ENCODE measurements at places on chromosomes 2 and 18.
A peak's percentile ranks its signal among the peaks of the same experiment; 100 is the strongest.

DNA sequence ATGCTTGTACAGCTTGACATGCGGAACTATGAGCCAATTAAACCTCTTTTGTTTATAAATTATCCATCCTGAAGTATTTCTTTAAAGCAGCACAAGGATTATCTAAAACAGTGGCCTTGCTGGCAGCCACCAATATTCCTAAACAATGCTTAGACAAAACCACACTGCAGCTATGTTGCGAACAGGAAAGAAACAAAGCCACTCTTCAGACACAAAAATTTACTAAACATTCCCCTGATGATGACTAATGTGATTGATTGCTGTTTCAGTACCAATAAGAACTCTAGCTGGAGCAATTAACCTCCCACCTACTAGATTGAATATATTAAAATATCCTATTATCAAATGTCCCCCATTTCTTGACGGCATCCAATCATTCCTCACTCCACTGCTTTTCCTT is 325.8 kb upstream of the REG3G start:
- DNase-seq: peak; percentile 25

DNA sequence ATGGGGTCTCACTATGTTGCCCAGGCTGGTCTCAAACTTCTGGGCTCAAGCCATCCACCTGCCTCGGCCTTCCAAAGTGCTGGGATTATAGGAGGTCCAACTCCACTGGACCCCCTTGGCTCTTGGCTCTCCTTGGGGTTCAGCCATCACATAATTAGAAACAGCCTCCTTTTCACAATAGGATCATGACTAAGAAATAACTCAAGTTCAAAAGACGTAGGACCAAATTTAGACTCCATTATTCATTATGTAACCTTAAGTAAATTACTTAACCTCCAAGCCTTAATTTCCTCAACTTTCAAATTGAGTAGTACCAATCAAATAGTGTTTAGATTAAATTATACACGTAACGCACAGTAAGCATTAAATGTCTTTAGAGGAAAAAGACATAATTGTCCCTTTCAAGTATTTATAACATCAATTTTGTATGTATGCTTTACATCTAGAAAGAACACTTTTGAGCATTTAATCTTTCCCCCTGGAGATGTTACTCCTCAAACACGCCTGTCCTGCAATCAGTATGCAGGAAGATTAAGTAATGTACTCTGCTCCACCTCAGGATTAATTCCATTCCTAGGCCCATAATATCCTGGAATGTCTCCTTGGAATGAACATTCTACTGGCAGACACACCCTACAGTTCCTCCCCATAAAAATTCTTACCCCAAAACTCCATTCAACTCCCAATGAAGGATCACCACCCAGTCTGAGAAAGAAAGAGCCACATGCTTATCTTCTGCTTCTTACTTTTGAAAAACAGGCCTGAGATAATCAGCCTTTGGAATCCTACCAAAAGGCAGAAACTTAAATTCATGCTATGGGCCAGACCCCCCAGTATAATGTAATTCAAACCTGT is 49.1 kb downstream of the COBLL1 start:
- no peak for DNase-seq

- no peak for DNase-seq
Measured at GRCh38 chr2:11588228-11589110, 54.6 kb downstream of the GREB1 start.

- DNase-seq: no peak
Measured at GRCh38 chr18:12803069-12803936, 80.7 kb downstream of the PTPN2 start.

GRCh38 chr2:77484026-77484425 is 38.1 kb downstream of the LRRTM4 start:
- DNase-seq: no peak

DNA sequence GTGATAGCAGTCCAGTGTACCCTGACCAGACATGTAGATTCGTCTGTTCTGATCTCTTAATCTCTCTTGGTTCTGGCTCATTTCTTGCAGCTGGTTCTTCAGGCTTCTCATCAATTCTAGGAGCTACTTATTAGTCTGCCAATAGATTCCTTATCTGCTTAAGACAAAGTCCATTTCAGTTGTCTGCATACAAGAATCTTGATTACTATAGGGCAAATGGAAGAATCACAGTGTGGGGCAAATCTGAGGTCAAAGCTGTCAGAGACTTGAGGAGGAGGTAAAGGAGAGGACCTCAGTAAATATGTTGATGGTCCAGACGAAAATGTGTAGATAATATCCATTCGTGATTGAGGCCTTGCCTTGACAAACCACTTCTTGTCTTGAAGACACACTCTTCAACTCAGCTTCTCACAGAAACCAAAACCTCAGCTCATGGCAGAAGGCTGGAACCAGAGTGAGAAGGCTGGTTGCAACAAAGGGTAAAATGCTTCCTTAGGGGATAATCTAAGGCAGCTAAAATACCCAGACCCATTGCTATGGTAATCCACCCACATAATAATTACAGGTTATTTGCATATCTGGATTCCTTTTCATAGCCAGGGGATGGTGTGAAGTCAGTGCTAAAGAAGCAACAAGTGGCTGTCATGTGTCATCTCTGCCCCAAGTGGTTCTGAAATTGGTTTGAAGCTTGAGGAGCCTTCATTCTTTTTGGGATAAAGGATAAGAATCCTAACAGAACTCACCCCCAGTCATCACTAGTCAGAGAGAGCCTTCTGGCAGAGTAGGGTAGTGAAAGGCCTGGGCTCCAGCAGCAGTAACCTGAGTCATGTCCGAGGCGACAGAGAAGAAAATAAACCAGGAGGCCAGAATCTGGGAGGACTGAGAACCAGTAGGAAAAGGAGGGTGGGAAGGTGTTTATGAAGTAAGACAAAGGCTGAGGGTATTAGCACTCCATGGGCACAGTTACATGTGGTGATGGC is 29.2 kb upstream of the PELI1 start:
- no peak for DNase-seq

GRCh38 chr2:12120281-12121150 is 374.1 kb downstream of the LPIN1 start:
- peak; percentile 20 for DNase-seq

- DNase-seq: no peak
Measured at GRCh38 chr2:136796339-136796738, 31.0 kb downstream of the THSD7B start.

DNA sequence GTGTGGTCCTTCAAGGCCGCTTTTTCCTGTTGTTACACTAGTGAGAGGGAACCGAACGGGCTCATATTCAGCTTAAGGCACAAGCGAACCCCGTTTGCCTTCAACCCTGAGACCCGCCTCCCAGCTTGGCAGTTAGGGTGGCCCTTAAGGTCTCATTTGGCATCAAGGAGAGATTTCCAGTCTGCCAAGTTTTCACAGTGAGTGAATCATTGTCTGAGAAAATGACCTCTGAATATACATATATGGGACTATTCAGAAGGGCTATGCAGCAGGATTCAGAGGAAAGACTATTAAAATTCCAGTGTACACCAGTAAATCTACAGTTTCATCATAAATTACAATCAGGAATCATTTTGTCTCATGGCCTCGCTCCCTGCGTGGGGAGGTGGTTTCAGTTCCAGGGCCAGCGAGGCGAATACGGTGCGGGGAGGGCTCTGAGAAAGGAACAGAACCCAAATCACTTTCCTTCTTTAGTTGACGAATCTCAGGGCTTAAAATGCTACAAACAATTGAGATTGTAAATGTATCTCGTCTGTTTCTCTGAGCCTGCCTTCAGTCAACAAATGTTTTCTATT is 231.4 kb downstream of the FAM210A start:
- DNase-seq: no peak

DNA sequence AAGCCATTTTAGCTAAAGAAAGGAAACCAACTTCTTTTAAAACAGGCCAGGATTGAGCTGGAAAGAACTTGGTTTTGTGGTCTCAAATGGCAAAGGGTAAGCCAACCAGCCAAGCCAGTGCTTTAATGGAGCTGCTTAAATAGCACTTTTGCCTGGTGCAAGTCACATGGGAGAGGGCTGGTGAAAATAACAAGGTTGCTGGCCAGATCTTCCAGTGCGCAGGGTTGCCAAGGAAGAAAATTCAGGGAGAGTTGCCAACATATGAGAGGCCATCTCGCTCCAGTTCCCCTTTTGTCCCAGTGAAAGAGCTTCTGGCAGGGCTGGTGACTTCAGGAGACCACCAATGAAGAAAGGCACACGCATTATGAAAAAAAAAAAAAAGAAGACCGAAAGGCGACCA is 57.3 kb downstream of the IRS1 start:
- DNase-seq: peak; percentile 78

DNA sequence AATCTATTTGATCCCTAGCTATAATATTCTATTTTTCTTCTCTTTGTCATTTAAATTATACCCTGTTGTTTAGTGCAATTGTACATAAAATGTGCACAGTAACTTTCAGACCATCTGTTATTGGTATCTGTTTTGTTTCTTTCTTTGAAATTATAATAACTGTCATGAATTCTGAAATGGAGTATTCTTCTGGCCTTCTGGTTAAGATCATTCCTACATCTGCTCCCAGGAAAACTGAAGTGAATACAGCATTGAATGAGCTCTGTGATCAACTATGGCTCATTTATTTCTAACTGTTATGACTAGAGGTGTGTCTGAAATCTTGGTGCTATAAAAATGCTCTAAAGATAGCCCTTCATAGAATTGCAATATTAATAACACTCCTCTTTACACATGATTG is 788.4 kb upstream of the TMEFF2 start:
- no peak for DNase-seq

DNA sequence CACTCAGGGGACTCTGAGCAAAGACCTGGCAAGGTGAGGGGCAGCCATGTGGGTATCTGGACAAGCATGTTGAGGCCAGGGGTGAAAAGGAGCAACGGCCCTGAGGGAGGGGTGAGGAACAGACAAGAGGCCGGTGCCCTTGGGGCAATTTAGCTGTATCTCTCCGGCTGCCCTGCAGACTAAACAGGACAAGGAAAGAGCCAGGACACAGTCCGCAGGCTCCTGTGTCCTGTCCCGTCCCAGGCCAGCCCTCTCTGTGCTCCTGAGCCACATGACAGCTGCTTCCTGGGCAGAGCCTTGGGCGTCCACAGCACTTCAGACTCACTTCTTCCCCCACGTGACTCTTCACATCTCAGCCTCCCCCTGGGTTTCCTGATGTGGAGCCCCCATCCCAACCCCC is 206.1 kb downstream of the KLHL29 start:
- DNase-seq: no peak

- DNase-seq: no peak
Measured at GRCh38 chr2:118665784-118666529, 181.5 kb downstream of the EN1 start.

GRCh38 chr2:124805060-124805459 is 780.0 kb downstream of the CNTNAP5 start:
- DNase-seq: no peak

DNA sequence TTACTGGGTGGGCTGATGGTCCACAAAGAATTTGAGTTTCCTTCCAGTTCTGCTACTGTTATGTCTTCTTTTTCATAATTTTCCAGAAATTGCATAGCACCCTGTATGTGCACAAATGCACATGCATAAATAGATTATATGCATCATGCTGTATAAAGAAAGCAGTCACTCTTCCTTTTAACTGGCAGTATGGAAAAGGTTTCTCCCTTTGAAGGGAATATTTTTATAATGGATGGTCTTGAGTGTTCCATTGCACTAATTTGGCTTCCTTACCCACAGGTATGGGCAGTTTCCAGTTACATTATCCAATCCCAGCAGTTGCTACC is 154.4 kb downstream of the NAPG start:
- DNase-seq: no peak

- no peak for DNase-seq
Measured at GRCh38 chr18:26322890-26323653, 96.8 kb downstream of the TAF4B start.

- DNase-seq: no peak
Measured at GRCh38 chr2:165876712-165877111, 76.9 kb downstream of the TTC21B start.

DNA sequence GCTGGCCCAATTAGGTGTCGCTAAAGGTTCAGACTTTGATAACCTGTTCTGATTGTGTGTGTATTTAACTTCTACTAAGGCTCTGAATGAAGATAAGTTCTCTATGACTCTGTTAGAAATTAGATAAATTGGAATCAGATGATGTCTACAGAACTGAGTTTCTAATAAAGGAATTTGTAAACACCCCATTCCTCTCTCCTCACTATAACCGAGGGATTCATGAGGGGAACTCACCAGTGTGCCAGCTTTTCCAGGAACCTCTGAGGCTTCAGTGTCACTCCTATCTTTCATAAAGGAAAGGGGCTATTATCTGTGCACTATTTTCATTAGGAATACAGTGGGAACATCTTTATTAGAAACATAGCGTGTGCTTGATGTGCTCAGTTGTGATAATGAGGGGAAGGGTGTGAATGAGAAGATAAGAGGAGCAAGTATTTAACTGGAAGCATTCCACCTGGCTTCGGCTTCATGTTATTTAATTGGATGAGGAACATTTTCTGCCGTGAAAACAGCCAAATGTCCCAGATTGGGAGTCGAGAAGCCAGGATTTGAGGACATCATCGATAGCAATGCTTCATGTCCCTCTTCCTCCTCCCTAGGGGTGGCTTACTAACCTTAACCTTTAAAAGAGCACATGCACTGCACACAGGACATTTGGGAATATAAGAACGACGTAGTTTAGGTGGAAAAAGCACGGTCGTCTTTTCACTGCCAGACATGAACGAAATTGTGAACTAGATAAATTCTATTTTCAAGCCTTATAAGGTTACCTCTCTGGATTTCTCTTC is 84.8 kb upstream of the TCF4 start:
- DNase-seq: no peak

DNA sequence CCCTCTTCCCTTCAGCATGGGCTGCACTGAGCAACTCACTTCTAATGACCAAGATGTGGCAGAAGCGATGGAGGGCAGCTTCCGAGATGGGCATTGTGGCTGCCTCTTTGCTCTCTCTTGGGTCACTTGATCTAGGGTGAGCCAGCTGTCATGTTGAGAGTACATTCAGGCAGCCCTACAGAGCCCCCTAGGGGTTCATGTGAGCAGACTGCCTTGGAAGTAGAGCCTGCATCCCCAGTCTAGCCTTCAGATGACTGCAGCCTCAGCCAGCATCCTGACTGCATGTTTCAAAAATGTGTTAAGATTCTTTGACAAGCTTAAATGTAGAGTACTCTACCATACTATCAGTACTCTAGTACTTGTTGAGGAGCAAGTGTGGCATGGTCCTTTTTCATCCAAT is 143.9 kb downstream of the NCK2 start:
- no peak for DNase-seq

GRCh38 chr2:27807476-27807875 is 36.0 kb downstream of the MRPL33 start:
- no peak for DNase-seq

GRCh38 chr2:217086718-217087117 is 226.9 kb upstream of the TNP1 start:
- no peak for DNase-seq

- no peak for DNase-seq
Measured at GRCh38 chr2:129011466-129012061, 692.9 kb upstream of the HS6ST1 start.

GRCh38 chr18:74451148-74451547 is 6.0 kb downstream of the DIPK1C start:
- DNase-seq: no peak

DNA sequence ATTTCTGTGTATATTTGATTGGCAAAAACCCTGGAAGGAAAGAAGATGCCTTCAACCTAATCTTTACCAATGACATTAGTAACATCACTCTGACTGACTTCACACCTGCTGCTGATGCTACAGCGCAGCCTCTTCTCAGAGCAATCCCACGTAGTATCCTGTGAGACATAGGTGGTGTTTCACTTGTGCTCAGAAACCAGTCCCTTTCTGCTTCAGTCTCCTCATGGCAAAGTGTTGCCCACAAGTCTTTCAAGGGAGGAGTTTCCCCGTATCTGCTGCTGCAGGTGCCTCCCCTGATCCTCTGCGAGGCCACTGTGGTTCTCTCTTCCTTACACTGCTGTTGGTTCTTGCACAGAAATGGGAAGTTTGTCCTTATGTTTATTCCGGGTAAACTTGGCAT is 433.2 kb upstream of the TNP1 start:
- DNase-seq: no peak

- no peak for DNase-seq
Measured at GRCh38 chr2:237670641-237671040, 43.3 kb downstream of the LRRFIP1 start.
